Globus pallidus (tissue), 1 donor: ENCODE measurements at places on chromosomes 3 and 15.

DNA sequence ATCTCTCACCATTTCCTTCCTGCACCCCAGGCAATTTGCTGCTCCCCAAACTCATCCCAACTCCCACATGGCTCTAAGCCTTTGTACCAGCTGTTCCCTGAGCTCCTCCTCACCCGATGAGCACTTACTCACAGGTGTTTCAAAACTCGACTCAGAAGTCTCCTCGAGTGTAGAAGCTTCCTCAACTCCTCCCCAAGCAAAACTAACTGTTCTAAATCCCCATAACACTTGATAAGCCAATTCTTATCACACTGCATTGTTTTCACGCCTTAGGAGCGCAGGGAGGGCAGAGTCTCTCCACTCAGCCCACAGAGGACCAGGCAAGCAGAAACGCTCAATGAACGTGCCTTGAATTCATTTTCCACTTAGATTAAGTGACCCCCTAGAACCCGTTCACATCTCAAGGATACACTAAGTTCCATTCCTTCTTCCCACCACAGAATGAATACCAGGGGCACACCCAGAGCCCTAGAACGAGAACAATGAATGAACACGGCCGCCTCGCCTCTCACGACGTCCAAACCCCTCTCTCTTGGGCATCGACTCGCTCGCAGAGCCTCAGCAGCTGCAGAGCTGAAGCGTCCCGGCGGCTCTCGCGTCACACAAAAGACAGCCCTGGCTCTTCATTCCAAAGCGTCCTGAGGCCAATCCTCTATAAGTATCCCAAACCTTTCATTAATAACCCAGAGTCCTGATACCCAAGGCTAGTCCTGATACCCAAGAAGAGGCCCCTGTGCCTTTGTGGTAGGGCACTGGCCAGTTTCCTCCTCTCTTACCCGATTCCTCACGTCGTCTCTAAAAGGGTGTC is 1.1 kb downstream of the RAF1 start:
- peak; percentile 47 for DNase-seq

DNA sequence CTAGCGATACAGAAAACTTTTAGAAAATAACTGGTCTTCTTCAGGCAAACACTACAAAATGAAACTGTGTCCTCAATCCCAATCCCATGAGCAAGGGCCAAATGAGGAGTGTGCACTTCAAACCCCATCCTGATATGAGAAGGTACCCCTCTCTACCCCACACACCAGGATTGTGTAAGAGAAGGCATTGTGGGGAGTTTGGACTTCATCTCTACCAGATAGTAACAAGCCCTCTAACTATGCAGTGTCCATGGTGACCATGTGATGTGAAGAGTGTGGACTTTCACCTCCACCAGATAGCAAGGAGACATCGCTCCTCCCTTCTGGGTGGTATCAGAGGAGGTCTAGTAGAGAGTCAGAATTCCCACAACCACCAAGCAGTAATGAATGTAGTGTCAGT is 769.3 kb downstream of the MECOM start:
- DNase-seq: no peak

GRCh38 chr15:66240240-66240794 is 13.2 kb downstream of the MEGF11 start:
- DNase-seq: no peak

DNA sequence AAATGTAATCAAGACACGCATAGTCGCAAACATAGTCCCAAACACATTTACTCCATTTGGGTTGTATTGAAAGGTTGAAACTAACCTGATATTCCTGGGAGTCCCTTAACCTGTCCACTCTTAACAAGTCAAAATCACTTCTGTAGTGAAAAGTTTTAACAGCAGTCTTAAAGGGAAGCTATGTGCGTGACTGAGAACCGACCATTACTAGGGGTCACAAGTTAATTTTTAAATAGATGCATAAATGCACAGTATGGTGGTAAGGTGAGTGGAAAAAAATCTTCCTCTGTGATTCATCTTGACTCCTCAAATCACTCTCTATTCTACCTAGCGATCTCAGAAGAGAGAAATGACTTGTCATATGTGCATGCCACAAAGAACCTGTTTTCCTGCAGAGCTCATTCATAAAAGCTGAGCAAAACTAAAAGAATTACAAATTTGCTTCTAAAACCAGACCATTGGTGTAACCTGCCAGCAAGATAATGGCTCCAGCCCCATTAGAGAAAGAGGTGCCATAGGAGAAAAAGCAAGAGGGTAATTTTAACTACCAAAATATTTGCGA is 4.8 kb downstream of the GPR15 start:
- DNase-seq: no peak

- no peak for DNase-seq
Measured at GRCh38 chr3:37956723-37957538, 33.7 kb upstream of the VILL start.

DNA sequence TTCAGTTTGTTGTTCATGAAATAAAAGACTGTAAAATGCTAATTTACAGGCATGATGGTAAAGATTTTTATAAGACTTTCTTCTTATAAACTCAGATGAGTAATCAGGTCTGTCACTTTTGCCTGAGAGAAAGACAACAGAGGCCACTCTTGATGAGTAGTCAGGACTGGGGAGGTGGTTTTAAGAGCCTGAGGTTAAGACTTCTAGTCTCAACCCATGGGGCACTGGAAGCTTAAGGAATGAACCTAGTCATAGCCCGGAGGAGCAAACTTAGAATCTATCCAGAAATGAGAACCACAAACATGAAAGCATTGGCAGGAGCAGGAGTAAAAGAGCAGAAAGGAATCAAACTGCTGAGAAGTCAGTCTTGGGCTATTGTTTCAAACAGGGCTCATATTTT is 846.3 kb upstream of the ARPP21 start:
- DNase-seq: no peak

DNA sequence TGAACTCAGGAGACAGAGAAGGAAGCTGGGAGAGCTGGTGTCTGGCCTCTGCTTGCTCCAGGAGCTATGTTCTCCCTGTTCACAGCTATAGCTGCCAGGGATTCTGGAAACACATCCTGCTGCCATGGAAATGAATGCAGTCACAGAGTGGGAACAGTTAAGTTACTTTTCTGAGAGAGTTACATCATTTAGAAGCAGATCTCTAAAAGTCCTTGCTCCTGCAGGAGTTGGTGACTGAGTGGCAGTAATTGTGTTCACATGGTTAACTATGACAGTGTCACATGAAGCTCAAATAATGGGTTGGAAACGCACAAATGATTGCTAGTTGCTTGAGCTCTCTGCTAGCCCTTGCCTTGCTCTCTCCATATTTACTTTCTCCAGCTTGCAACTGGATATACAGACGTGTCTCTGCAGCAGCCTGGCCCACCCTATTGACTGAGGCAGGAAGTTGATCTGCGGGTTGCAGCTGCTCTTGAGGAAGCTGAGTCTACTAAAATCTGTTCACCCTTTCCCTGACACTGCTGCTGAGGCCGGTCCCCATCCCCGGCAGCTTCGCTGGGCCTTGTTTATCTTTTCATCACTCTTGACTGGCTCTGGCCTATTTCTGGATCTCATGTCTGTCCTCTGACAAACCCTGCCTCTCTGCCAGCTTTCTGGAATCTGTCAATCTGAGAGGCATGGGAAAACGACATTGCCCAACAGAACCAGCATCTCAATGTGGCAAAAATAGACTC is 16.7 kb upstream of the ISLR start:
- no peak for DNase-seq

GRCh38 chr15:27175472-27176153 is 204.6 kb downstream of the GABRG3 start:
- no peak for DNase-seq

DNA sequence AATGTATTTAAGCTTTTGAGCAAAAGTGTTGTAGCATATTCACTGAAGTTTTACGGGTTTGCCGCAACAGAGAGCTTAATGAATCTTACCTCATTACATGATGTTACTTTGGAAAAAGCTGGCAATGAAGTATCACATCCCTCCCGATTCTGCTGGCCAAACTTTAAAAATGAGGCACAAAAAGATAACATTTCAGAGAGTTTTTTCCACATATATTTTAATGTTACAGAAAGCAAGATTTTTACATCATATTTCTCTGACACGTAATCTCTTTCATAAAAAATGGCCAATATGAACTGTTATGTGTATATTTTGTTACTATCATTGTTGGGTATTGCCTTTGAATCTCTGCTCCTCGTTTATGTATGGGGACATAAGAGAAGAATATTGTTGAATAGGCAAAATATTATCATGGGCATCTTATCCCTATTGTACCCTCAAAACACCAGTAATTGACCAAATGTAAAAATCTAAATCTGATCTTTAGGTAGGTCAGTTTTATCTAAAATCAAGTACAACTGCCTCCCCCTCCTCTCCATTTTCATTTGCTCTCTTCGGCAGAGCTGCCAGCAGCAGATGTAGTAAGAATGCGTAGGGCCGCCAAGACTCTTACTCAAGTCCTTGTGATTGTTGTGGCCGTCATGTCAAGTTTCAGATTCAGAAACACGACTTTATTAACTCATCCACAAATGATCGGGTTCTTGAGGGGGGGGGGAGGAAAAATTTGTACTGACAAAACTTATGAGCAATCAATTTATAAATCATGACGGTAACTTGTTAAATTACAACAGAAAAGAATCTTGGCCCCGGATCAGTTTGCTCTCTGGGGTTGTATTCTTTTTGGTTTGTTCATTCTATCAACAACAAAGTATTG is 106.7 kb upstream of the THRB start:
- no peak for DNase-seq

DNA sequence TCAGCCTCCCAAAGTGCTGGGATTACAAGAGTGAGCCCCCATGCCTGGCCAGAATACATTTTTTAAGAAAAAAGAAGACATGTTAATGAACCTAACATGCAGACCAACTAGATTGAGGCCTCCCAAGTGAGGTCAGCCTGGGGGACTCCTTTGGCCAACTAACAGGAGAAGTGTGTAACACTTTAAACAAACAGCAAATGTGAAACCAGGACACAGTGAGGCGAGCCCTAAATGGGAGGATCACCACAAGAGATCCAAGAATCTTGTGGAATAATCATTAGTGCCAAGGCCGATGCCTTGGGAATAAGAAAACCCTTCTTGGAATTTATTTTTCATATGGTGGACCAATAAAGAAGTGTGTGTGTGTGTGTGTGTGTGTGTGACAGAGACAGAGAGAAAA is 73.9 kb downstream of the ATP10A start:
- no peak for DNase-seq

- DNase-seq: no peak
Measured at GRCh38 chr3:190099099-190099498, 21.6 kb downstream of the P3H2 start.

GRCh38 chr15:54101664-54102270 is 123.5 kb downstream of the UNC13C start:
- DNase-seq: no peak

- no peak for DNase-seq
Measured at GRCh38 chr3:115947325-115947724, 324.0 kb downstream of the GAP43 start.

DNA sequence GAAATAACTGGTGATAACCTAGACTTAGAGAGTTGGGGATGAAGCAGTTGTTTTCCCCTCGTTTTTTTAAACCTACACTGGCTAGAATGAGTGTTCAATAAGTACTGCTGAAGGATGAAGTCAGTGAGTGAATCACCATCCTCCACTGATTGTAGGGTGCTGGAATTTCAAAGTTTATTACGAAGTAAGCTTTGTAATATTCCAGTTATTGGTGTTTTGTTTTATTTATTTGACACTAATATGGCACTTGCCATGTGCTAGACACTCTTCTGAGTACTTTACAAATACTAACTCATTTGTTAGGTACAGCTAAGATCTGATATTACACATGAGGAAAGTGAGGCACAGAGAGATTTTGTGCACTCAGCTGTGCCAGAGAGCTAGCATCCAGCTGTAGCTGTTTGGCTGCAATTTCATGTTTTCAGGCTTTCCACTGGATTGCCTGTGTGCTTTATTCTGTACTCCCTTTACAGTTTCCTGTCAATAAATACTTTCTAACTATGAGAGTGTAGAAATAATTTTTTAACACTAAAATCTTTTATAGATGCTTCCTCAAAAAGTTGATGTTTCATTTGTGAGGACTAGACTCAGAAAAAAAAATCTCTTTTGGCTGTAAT is 5.8 kb downstream of the MAP2K5 start:
- DNase-seq: peak; percentile 38

- DNase-seq: peak; percentile 67
Measured at GRCh38 chr3:60839246-60839645, 412.0 kb downstream of the FHIT start.

- no peak for DNase-seq
Measured at GRCh38 chr3:195544634-195545033, 1.5 kb upstream of the PPP1R2 start.

DNA sequence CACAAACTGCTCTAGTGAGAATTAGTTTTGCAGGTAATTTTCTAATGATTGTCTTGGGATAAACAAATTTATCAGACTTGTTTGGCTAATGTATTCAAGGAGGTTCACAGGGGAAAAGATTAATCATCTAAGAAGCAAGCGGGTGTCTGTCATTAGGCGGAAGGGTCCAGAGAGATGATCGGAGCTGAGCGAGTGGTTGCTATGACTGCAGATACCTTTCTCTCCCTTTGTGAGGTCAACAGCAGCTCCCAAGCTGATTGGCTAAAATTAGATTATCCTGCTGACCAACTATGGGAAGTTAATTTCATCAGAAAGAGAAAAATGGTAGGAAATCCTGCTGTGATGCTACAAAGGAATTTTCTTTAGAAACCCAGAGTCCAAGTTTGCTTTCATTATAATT is 276.0 kb downstream of the SOX2 start:
- no peak for DNase-seq

- DNase-seq: no peak
Measured at GRCh38 chr3:177041730-177042551, 155.3 kb downstream of the TBL1XR1 start.

- no peak for DNase-seq
Measured at GRCh38 chr3:3600665-3601340, 198.4 kb upstream of the LRRN1 start.

- no peak for DNase-seq
Measured at GRCh38 chr15:64389036-64389435, 1.4 kb downstream of the TRIP4 start.

DNA sequence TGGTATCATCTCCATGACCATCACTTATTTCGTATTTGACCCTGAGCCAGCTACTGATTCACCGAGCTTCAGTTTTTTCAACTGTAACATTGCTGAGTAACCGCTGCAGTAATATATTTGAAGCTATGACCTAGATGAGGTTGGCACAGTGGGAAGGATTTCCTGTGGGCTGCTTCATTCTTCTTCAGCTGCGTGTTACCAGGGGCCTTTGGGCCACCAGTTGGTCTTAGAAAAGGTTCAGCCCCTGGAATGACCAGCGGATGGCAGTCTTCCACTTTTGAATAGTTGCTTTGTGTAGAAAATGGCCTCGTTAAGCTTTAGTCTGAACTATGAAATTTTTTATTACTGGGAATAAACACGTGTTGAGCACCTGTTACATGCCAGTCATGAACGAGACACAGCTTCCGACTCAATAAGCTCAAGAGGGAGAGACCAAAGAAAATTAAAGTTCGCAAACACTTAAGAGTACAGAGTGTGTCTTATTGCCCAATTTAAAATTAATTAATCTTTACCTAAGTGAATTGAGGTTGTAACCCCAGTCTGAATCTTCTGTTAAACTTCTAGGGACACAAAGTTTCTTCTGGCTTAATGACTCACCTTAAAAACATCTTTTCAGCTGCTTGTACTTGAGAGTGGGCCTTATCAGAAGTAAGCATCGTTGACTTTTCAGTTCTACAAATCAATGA is 57.6 kb upstream of the NR2E3 start:
- no peak for DNase-seq

GRCh38 chr3:80391573-80391972 is 623.8 kb upstream of the ROBO1 start:
- no peak for DNase-seq
